Bronchial smooth muscle cell (primary cell): ENCODE measurements at places on chromosomes 2 and 18. TPM values are rescaled to one million over a fixed set of nuclear protein-coding genes. Genes with fewer than 3 reads are reported as not detected.

ADRA2B gene
- not detected in 2 replicates for total RNA-seq

EMILIN1 gene
- 257 and 364 TPM in 2 replicates for total RNA-seq

SIX2 gene
- total RNA-seq = not detected in 2 replicates

MATN3 gene
- total RNA-seq = 0.77 and 1.6 TPM in 2 replicates

RAB31 gene
- 28.8 and 58.2 TPM in 2 replicates for total RNA-seq

ABCG8 gene
- not detected in 2 replicates for total RNA-seq

MBOAT2 gene
- total RNA-seq = 42.6 and 63.5 TPM in 2 replicates

GPR45 gene
- not detected in 2 replicates for total RNA-seq

FBXO41 gene
- total RNA-seq = 0.60 and 0.95 TPM in 2 replicates

LINC00305 gene
- not detected in 2 replicates for total RNA-seq

FOXI3 gene
- not detected in 2 replicates for total RNA-seq
